Fibroblast of mammary gland (primary cell): ENCODE measurements at places on chromosomes 11 and 22.
A peak's percentile ranks its signal among the peaks of the same experiment; 100 is the strongest.

DNA sequence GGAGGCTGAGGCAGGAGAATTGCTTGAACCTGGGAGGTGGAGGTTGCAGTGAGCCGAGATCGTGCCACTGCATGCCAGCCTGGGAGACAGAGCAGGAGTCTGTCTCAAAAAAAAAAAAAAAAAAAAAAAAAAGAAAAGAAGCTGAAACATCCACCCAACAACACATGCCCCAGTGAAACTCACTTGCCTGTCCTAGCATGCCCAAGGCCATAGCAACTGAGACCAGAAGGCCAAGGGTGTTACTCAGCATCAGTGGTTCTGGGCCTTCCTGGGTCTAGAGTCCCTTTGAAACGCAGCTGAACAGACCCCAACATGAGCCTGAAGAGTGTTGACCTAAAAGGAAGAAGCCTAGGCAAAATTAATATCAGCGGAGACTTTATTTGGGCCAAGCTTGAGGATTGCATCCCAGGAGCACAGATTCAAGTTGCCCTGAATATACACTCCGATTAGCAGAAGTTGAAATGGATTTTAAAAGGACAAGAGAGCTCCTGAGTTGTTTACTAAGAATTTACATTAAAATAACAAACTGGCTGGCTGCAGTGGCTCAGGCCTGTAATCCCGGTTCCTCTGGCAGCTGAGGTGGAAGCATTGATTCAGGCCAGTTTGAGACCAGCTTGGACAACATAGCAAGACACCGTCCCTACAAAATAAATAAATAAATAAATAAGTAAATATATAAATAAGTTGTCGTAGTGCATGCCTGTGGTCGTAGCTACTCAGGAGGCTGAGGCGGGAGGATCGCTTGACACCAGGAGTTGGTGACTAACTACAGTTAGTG, 7.0 kb downstream of the PRDX5 start:
- DNase-seq: no peak

DNA sequence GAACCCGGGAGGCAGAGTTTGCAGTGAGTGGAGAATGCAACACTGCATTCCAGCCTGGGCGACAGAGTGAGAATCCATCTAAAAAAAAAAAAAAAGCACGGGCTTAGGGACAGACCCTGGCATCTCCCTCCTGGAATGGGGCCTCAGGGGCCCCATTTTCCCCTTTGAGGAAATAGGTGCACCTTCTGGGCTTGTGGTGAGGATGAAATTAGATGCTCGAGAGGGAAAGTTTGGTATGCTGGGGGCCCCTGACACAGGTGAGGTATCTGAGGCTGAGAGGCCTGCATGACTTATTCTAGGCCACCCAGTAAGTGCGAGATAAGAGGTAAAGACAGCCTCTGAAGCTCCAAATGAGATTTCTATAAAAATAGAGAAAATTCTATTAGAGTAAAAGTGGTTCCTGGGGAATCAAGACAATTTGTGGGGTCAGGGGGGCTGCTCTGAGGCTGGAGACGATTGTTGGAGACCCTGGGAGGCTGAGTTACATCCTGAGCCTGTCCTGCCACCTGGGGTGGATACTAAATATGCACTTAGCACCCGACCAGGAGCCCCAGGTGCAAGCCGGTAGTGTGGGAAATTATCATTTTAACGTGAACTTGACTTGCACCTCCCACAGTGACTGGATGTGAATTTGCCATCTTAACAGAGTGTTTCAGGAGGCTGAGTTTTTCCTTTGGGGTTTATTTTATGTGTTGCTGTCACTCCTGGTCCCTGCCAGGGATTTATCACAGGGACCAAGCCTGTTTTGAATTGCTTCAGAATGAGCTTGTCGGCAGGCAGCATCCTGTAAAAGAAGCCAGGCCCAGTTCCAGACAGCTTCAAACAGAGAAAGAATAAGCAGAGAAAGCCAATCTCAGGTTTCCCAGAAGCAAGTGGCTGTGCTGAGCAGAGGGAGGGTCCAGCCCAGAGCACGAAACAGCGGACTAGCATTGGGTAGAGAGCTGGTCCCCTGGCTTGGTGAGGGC, 48.4 kb upstream of the TSKU start:
- DNase-seq: no peak

- no peak for DNase-seq
Measured at GRCh38 chr11:115222863-115223530, 281.2 kb downstream of the CADM1 start.

GRCh38 chr22:36940676-36941075, 27.2 kb downstream of the CSF2RB start:
- no peak for DNase-seq

DNA sequence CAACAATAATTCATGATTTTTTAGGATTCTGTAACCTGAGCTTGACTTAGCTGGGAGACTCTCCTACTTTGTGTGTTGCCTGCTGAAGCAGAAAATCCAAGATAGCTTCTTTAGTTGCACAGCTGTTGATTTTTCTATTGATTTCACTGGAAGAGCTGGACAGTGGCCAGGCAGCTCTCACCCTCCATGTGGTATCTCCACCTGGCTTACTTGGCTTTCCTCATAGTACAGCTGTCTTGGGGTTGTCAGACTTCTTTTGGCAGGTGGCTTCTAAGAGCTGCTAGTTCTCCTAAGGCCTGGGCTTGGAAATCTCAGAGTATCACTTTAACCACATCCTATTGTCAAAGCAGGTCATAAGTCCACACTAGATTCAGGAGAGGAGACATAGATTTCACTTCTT, 130.8 kb upstream of the SPON1 start:
- no peak for DNase-seq

DNA sequence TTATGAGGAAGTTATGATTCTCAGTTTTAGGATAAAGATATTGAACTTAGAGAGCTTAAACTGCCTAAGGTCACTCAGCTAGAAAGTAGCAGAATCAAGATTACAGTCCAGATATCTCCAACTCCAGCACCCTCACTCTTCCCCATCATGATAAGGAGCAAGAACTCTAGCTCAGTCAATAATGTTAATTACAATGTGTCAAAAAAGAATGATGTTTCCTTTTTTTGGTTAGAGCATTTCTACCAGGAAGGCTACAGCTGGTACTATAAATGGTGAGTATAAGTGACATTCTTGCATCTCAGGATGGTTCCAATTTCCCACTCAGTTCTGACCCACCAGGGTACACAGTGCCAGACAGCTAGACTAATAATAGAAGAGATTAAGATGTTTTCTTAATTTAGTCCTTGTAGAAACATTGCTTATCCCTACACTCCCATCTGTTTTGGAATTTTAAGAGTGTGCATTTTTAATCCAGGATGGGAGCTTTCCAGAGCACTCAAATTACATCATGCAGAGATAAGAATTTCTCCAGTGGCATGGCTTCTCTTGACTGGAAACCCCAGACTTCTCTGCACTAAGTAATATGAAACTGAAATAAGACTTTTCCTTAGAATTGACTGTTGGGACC, 21.6 kb upstream of the BBOX1 start:
- DNase-seq: no peak

DNA sequence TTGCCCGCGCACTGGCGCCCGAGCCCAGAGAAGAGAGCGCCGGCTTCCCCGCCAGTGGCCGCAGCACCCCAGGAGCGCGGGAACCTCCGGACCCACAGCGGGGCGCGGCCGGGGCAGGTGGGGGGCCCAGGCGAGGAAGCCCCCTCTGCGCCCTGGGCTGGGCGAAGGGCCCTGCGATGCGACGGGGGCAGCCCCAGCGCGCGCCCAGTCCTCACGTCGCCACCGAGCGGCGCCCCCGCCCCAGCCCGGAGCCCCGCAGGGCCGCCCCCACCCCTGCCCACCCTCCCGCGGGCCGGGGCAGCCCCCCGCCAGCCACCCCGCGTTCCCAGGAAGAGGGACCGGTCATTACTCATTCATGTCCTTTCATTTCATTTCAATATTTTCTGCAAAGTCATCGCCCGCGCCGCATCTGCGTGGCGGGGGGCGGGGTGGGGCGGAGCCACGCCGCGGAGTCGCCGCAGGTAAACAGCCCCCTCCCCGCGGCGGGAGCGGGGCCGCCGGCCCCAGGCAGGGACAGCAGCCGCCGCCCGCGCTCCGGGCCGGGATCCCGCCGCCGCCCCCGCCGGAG, 673 bp upstream of the PANX2 start:
- DNase-seq: no peak

DNA sequence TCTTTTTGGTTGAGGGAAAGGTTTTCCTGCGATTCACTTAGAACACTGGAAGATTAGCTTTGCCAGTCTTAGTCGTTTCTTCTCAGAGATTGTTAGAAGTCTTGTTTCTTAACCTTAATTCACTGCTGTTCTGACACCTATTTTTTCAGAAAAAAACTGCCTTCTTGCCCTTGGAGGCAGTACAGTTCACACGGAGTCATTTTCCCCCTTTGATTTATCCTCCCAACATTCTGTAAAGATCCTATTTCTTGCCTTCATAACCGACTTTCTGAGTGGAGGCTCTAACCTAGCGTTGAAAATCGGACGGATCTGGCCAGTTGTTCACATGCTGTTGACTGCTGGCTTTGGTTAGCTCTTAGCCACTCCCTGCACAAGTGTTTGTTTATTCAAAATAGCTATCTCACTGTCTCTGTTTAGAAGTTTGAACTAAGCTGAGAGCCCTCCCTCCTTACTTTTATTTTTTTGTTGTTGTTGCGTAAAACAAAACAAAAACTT, 737 bp downstream of the BCL2L13 start:
- peak; percentile 69 for DNase-seq

DNA sequence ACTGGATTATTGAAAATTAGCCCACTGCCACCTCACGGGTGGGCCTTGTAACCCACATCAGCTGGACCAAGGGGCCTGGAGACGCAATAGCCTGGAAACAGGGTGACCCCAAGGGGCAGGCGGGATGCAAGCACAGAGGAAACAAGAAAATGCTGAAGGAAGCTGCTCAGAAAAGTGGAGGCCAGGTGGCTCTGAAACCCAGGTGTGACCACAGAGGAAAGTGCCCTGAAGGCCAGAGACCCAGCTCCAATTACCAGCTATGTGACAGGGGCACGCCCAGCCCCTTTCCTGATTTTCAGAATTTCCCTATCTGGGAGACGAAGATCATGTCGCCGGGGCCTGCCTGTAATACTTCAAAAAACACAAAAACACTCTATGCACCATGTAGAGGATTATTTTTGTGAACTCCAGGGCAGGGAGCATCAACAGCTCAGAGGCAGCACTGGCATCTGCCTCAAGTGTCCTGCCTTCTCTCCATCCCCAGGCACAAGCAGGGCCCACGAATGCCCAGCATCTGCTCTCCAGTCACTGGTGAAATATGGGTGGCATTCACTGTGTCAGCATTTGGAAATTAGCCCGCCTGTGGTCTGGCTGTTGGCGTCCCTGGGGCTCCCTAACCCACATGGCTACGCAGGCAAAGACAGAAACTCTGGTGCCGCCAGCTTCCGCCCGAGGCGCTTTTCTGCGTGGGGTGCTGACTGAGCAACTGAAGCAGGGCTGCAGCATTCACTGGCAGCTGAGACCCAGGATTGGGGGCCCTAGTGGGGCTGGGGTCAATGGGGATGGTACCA, 6.3 kb downstream of the KCNJ1 start:
- DNase-seq: no peak

DNA sequence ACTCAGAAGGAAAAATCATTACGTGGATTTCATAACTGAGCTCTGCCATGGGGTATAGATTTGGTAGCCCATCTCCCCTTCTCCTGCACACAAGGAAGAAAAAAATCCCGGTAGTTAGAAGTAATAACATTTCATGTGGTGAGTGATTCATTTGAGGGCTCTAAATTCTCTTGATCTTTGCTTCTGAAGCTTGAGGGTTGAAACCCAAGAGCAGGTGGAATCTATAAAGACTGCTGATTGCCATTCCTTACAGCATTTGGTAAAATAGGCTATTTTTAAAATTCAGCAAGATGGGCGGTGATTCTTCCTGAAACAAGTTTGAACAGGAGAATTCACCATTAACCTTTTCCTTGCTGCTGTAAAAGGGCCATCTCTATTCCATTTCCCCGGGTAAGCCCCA, 266.1 kb downstream of the CADM1 start:
- DNase-seq: no peak

- peak; percentile 61 for DNase-seq
Measured at GRCh38 chr11:134142536-134142935, 73.7 kb downstream of the JAM3 start.

- no peak for DNase-seq
Measured at GRCh38 chr22:44703255-44703870, 1.4 kb downstream of the PRR5 start.

DNA sequence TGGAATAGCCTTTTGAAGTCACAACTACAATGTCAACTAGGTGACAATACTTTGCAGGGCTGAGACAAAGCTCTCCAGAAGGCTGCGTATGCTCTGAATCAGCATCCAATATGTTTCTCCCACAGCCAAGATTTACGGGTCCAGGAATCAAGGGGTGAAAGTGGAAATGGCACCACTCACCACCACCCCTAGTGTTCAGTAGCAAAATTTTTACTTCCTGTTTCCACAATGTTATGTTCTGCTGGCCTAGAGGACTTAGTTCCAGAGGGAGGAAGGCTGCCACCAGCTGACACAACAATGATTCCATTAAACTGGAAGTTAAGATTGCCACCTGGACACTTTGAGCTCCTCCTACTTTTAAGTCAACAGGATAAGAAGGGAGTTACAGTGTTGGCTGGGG, 68.5 kb upstream of the MPEG1 start:
- DNase-seq: no peak

DNA sequence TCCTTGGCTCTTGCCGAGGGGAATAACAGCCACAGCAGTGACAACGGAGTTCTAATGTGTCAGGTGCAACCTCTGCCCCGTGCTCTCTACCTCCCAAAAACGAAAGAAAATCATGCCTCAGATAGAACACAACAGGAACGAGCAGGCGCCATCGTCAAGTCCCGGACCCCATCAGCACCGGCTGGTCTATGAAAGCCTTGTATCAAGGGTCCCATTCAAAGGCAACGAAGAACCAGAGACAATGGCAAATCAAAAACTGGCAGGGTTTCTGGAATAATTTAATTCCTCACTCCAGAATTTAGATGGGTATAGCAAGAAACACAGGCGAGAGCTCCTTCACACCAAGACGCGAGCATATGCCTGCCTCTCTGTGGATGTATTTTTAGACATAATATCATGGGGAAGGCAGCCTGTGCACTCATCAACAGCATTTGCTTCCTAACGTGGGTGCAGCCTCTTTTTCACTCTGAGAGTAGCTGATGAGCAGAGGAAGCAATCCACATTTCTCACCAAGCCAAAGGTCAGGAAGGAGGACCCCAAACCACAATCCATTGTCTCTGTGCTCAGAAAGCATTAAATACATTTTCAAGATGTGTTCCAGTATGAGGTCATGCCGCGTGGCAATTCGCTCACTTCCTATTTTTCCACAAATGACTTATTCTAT, 193.4 kb upstream of the BLID start:
- DNase-seq: no peak

DNA sequence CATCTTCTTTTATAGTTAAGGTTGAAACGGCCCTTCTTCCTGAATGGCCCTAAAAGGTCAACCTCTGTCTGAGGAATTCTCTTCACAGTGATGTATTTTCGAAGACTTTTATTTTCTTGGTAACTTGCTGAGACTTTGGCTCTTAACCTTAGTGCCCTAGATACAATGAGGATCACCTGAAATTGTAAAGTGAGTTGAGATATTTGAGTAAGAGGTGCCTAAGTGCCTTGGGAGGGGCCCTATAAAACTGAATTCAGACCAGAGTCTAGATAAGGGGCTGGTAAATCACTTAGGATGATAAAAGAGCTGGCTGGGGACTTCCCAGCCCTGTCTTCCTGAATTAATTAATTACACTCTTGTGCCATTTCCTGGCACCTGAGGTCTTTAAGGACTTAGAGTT, 505.6 kb upstream of the KIRREL3 start:
- no peak for DNase-seq

GRCh38 chr11:111967649-111968048, 30.5 kb downstream of the DIXDC1 start:
- no peak for DNase-seq
